ENCODE measurements at places on chromosomes 1 and 21.

GRCh38 chr1:94118013-94118412 lies 2.9 kb downstream of the ABCA4 start:
- no peak for DNase-seq

GRCh38 chr1:226989085-226989920 lies 49.2 kb downstream of the COQ8A start:
- DNase-seq = no peak

DNA sequence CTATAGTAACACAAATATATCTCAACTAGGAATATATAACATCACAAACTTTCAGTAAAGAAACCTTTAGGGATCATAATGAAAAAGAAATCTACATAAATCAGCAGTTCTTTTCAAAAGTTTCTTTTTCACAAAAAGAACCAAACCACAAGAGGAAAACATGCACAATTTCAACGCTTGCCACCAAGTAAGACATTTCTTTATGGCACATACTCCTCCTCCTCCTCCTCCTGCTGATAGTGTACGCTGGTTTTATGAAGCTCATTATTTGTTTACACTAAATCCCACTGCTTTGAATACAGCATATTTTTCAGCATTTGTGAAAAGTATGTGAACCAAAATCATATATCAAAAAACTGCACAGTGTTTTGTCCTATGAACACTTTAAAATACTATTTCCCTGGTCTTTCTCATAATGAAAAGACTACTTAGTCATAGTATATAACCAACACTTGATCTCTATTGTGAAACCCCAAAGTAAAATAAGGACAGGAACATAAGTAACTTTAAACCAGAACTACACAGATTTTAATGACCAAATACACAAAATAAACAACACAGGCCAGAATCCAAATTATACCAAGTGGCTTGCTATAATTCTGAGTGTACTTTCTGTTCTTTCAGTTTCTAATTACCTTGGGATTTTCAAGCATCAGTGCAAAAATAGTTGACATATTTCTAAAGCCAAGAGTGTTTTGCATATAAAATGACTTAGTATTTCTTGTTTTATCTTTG lies 184.2 kb downstream of the EIF4G3 start:
- no peak for DNase-seq

GRCh38 chr1:167668108-167668507 lies 38.1 kb downstream of the RCSD1 start:
- DNase-seq = no peak

GRCh38 chr21:36170823-36171222 lies 14.2 kb downstream of the DOP1B start:
- no peak for DNase-seq

DNA sequence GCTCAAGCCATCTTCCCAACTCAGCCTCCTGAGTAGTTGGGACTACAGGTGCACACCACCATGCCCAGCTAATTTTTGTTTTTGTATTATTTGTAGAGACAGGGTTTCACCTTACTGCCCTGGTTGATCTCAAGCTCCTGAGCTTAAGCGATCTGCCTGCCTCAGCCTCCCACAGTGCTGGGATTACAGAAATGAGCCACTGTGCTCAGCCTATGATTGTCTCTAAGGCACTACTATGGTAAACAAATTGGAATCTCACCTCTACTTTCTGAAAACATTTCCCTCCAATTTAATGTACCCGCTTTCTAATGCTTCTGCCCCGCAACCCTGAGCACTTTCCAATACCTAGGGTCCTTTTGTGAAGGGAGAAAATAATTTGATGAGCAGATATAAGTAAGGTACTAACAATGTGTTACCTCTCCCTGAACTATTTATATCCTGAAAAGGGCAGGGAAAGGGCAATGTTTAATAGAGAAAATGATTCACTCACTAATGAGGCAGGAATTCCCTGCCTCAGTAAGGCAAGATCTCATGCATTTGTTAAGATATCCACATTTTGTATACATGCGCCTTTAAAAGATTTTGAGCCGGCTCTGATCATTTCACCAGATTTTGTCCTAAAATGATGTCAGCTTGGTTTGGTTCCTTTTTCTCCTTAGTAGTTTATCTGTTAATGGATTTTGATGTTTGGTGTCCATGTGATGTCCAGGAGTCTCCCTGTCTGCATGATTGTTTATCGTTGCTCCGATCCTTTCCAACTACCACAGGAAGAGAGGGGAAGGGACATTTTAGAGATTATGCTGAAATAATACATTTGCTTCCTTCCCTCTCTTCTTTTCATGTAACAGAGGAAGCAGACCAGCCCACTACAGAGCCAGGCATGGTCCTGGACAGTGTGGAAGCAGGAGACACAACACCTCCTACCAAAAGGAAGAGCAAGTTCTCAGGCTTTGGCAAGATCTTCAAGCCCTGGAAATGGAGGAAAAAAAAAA lies 47.3 kb upstream of the RCC1 start:
- no peak for DNase-seq

- DNase-seq = no peak
Measured at GRCh38 chr1:203797948-203798655, 2.7 kb downstream of the ZBED6 start.

GRCh38 chr1:100510451-100510850 lies 27.5 kb upstream of the GPR88 start:
- no peak for DNase-seq

- DNase-seq = no peak
Measured at GRCh38 chr1:224392411-224393249, 36.0 kb downstream of the CNIH4 start.

GRCh38 chr21:23008601-23009202 lies 2010.5 kb downstream of the NCAM2 start:
- no peak for DNase-seq

DNA sequence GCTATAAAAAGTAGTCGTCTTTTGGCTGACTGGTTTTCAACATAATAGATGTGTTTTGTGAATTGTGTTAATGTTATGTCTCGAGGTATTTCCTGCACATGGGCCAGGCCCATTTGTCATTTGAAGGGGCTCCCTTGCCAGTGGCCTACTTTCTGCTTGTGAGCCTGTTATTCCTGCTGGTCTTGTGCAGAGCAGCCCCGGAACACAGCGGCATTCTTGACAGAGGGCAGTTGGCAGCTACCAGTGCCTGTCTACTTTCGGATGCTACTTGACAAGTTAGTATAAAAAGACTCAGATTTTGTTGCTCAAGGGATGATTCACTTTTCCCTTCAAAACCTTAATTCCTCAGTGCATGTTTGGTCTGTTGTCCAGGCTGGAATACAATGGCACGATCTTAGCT lies 28.5 kb downstream of the PGM1 start:
- DNase-seq = no peak

- DNase-seq = no peak
Measured at GRCh38 chr1:147798731-147799130, 38.3 kb upstream of the GJA5 start.

- DNase-seq = no peak
Measured at GRCh38 chr1:116942344-116942743, 32.6 kb downstream of the PTGFRN start.

GRCh38 chr1:13860031-13860430 lies 160.0 kb downstream of the PRDM2 start:
- no peak for DNase-seq

GRCh38 chr1:112460615-112461014 lies 48.1 kb upstream of the WNT2B start:
- no peak for DNase-seq

- DNase-seq = no peak
Measured at GRCh38 chr1:94859174-94859573, 39.0 kb downstream of the SLC44A3 start.

DNA sequence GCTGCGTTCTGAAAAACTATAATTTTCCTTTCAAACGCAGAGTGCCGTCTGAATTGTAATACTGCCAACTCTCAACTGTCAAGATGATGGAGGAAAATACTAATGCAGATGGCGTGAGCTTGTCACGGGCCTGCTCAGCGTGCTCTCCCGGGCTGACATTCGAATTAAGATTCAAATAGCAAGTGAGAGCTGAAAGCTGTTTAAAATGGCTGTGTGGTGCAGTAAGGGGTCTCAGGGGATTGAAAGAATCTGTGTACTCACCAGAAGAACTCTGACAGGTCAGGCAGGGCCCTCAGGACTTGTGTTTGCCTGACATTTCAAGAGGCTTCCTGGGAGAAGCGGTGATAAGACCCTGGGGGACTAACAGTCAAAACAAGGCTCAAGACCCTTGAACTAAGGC lies 33.1 kb downstream of the ZMYND12 start:
- no peak for DNase-seq

- DNase-seq = no peak
Measured at GRCh38 chr1:89942825-89943658, 51.9 kb upstream of the ZNF326 start.

DNA sequence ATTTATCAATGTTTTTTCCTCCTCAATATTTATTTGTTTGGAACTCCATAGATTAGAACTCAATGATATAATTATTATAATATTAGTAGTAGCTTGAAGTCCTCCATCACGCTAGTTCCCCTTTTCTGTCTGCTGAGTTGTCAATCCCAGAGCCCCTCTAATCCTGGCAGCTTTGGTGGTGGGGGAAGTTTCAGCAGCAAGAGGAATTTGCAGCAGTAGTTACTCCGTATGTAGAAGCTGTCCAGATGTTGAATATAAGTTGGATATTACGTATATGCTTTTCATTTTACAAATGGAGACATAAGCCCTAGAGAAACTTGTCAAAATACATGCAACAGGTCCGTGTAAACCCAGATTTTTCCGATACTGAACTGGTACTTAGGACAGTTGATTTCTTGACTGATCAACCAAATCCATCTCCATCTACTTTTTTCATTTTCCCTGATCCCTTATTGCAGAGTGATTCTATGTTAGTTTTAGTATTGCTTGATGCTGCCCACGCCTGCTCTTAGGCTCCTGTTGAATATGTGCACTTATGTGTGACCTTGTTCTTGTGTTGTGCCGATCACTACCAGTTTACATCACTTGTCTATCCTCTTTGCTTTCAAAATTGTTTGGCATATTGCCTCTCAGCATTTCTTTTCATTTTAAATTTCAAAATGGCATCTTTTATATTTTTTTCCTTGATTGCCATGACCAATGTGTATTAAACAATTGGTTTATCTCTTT lies 28.1 kb downstream of the SMAP2 start:
- no peak for DNase-seq

- DNase-seq = no peak
Measured at GRCh38 chr1:204350312-204350711, 9.4 kb downstream of the PLEKHA6 start.

DNA sequence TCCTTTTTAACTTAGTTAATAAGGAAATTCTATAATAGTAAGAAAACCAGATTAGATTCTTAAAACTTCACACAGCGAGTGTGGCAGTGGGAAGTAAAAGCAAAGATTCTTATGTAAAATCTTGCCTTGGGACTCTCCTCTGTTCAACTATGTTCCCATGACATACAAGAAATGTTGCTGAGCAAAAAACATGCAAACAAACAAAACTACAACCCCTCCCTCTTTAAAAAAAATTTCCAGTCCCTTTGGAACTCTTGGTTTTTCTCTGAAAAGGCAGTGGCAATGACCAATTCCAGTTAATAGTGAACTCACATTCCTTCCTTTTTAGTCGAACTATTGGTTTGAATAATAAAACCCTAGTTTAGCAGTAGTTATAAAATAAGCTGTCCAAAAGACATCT lies 453.1 kb upstream of the ZRANB2 start:
- no peak for DNase-seq

DNA sequence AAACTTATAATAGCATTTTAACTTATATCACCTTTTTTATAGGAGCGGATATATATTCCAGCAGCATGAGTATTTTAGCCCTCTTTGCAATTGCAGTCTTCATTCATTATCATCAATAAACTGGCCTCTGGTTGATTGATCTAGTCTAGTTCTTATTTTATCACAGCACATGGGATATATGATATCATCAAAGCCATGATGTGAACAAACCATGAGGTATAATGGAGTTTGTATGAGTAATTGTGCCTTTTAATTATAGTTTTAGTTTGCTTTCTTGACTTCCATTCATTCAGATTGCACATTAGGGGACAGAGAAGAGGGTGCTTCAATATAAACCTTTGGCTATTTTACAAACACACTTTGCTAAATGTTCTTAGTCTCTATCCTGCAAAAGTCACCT lies 3.5 kb upstream of the UBR4 start:
- no peak for DNase-seq

DNA sequence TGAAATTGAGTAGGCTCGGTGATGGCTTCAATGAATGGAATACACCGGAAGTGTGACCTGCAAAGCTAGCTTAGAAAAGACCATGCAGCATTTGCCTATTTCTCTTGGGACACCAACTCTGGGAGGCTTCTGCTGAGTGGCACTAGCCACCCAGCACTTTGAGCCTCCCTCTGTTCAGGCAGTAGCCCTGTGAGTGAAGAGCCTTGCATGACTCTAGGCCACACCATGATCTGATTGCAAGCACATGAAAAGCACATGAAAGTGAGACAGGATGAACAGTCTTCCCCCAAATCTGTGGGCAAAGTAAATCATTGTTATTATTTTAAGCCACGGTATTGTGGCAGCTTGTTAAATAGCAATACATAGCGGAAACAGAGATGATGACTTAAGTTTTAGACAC lies 2.8 kb downstream of the CD48 start:
- no peak for DNase-seq

- no peak for DNase-seq
Measured at GRCh38 chr1:18256282-18257235, 149.0 kb downstream of the IGSF21 start.

GRCh38 chr1:44347280-44347679 lies 7.8 kb downstream of the ERI3 start:
- DNase-seq = no peak

DNA sequence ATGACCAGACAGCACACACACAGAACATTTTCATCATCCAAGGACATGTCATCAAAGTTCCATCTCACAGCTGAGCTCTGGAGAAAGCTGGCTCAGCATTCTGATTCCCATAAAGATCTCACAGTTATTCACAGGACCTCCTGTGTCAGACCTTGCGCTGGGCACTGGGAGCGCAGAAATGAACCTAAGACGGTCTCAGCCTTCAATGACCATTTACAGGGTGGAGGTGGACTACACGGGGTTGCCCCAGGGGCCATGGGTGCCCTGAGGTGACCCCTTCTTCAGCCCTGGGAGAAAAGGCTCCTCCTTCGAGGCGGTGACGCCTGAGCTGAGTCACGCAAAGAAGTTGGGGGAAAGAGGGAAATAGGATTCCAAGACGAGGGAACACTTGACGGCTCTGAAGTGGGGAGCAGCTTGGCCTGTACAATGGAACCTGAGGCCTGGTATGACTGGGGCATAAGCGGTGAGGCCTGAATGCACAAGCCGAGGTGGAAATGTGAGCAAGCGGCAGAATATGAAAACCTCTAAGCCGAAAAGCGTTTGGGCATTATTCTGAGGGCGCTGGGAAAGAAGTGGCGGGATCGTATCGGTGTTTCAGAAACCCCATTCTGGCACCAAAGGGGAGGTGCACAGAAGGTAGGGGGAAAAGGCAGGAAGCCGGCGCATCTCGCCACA lies 797 bp downstream of the CC2D1B start:
- no peak for DNase-seq

DNA sequence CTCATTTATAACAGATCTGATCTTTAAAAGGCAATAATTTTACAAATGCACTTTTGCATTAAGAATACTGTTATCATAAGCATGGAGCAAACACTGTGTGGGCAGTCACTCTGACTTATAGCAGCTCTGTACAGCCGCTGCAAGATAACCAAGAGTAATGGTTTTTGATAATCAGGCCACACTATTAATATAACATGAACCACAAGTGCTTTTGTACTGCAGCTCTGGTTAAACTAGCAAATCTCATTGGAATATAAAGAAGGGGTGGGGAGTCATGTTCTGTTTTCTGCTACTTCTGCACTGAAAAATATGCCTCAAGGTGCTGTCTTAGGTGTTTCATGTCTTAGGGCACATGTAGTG lies 357.4 kb downstream of the LMO4 start:
- DNase-seq = no peak

GRCh38 chr1:58432851-58433668 lies 113.5 kb downstream of the OMA1 start:
- no peak for DNase-seq

- no peak for DNase-seq
Measured at GRCh38 chr1:226312065-226312464, 3.1 kb upstream of the LIN9 start.
